Activated T-cell treated with anti-CD3 and anti-CD28 coated beads, Interleukin-2, amount 50 U/mL, for 72 hours (primary cell): ENCODE measurements at places on chromosomes 4 and X. TPM values are rescaled to one million over a fixed set of nuclear protein-coding genes. Genes with fewer than 3 reads are reported as not detected.

DNA sequence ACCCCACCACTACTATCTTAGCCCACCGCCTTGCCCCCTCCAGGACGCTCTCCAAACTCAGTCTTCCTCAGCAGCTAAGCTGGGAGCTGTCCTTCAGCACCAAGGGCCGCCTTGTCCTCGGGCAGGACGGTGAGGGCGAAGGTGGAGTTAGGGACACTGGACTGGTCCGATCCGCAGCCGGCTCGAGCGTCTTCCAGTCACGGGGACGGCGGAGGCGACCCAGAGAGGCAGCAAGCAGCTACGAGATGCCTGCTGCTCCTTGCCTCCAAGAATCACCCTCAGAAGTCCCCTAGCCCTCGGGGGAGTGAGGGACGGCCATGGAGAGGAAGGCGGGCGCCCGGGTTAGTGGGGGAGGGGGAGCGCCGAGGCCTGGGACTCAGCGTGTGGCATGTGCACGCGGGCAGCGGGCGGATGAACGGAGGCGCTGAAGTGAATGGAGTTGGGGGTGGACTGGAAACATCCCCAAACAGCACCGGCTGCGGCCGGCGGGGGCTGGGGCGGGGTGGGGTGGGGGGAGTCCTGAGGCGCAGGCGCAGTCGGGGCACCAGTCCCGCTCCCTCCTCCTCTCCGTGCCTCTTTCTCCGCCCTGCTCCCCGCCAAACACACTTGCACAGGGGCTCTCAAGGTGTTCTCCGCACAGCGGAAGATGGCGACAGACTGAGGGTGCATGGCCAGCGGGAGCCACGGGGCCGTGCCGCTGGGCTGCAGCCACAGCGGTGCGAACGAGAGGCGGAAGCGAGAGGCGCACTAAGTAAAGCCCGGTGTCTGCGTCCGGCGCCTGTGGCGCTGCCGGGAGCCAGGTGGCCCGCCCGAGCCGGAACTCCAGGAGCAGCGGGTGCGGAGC is at the start of gene NALF2:
TSS of gene NALF2 (plus strand) at position 545 of the 844 bp plus-strand sequence. CDS start 957 bp downstream, outside the sequence.
- H3K4me1 ChIP-seq = peaks cover 4% of the 10 kb centered on the region
- no peaks in the 10 kb centered on the region for H3K36me3 ChIP-seq

DNA sequence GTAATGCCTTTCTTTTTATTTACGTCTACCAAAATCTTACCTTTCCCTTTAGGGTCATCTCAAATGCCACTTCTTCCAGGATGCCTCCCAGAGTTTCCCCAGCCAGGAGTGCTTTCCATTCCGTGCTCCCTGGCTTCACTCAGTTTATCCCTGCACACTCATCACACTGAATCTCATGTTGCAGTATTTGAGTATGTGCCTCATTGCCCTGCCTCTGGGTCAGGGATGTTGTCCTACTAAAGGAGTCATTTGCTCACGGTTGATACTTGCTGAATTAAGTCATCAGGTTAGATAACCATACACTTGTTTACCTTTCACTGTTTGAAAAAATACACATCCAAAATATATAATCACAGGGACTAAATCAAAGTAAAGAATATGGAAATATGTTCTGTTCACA is 356.2 kb upstream of the GATB start:
- no peak for DNase-seq
- H3K36me3 ChIP-seq = peaks cover 5% of the 10 kb centered on the region
- peaks cover 44% of the 10 kb centered on the region for H3K4me1 ChIP-seq
- peak overlapping the region; percentile 54 for H3K27ac ChIP-seq

DNA sequence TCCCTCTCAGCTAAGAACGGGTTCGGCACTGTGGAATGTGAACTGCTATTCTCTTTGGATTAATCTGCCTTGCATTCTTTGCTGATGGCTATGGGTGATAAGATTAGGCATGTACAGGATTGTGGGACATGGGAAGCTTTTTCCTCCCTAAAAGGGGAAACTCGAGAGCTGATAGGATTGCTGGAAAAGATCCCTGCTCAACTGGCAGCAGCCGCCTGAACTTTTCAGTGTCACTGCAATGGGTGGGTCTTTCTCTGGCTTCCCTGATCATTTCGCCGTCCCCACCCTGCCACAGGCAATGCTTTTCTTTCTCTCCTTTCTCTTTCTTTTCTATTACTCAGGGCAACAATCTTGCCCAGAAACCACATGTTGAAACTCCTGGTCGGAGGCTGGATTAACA is 20.5 kb downstream of the PAGE2 start:
- no peak overlapping the region for H3K27ac ChIP-seq
- no peaks in the 10 kb centered on the region for H3K4me1 ChIP-seq
- no peak for DNase-seq
- H3K27me3 ChIP-seq = no peaks in the 10 kb centered on the region
- no peaks in the 10 kb centered on the region for H3K36me3 ChIP-seq

DNA sequence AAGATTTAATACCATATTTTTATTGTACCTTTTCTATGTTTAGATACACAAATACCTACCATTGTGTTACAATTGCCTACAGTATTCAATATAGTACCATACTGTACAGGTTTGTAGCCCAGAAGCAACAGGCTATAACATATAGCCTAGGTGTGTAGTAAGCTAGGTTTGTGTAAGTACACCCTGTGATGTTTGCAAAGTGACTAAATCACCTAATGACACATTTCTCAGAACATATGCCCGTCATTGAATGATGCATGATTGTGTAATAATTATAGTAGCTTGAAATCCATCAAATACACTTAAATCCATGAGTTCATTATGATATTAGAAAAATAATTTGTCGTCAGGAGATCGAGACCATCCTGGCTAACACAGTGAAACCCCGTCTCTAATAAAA is 30.8 kb downstream of the GAB3 start:
- H3K4me1 ChIP-seq = peaks cover 49% of the 10 kb centered on the region
- peaks cover 24% of the 10 kb centered on the region for H3K27me3 ChIP-seq
- H3K27ac ChIP-seq = peak overlapping the region; percentile 78
- peaks cover 3% of the 10 kb centered on the region for H3K36me3 ChIP-seq
- DNase-seq = no peak
- H3K4me3 ChIP-seq = peak overlapping the region; percentile 14

DNA sequence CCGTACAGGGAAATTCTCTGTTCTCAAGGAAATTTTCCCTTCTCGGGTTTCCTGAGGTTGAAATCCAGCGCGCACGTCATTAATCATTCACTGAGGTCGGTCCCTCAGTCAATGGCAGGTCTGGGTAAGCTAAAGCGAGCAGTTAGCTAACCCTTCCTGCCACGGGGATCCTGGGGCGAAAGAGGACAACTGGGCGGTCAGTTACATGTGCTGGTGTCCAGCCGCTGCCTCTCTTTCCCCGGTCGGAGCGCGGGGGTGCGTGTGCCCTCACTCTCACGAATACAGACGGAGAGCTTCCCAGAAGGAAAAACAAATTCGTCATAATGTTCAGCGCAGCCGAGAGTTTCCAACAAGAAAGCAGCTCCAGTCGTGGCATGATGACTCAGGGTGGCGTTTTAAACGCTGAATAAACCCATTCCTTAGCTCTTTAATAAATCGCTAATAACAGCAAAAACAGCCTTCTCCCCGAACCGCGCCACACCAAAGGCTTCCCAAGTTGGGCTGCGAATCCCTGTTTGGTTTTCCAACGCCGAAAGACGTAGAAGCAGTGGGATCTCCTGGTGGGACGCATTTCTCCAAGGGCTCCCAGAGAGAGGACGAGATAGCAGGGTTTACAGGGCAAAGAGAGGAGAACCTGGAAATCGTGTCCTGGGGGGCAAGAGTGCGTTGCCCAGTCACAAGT is 752 bp upstream of the FGF5 start:
- no peak for DNase-seq
- peaks cover 89% of the 10 kb centered on the region for H3K27me3 ChIP-seq
- H3K27ac ChIP-seq = no peak overlapping the region
- peak overlapping the region; percentile 92 for H3K4me3 ChIP-seq
- H3K36me3 ChIP-seq = no peaks in the 10 kb centered on the region

DNA sequence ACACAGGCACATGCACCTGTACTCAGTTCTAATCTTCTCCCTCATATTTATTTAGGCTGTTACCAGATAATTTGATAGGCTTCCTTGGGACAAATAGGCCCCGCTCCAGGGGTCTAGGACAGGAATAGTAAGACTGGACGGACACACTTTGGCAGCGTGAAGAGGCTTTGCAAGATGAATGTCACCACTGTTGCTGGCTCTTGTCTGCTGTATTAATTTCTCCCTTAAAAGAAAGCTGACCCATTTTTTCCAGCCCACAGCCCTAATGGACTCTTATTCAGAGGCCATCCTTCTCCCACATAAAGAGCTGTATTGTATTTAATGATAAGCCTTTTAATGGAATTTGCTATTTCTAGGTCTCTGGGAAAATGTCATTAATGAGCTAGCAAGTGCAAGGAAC is 18.0 kb downstream of the FAM184B start:
- peaks cover 5% of the 10 kb centered on the region for H3K4me1 ChIP-seq
- no peak overlapping the region for H3K27ac ChIP-seq
- H3K27me3 ChIP-seq = no peaks in the 10 kb centered on the region
- H3K36me3 ChIP-seq = peaks cover 4% of the 10 kb centered on the region
- DNase-seq = no peak
- H3K4me3 ChIP-seq = no peak overlapping the region

DNA sequence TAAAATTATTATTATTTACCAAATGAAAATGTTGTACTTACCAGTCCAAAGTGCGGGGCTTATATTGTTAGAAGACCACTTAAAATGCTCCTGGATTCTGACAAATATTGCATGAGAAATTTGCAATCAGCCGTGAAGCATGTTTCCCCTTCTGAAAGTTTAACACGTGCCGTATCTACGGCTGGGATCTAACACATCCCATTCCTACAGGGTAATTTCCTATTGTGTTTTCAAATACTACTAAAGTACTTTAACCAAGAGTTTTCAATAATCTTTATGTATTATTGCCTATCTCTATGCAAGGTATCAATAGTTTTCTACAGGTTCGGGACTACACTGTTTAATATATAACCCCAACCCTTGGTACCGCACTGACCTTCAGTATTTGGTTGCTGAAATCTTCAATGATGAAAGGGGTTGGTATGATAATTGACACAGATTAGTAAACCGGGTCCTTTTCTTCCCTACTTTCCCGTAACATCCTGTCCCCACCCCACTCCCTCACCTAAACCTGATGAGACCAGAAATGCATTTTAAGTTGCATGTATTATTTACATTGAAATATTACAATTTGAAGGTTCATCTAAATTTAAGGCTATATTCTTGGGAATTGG is 795 bp upstream of the BRWD3 start:
- peak overlapping the region; percentile 99 for H3K27ac ChIP-seq
- H3K36me3 ChIP-seq = no peaks in the 10 kb centered on the region
- peaks cover 16% of the 10 kb centered on the region for H3K4me1 ChIP-seq
- H3K27me3 ChIP-seq = no peaks in the 10 kb centered on the region
- DNase-seq = no peak

DNA sequence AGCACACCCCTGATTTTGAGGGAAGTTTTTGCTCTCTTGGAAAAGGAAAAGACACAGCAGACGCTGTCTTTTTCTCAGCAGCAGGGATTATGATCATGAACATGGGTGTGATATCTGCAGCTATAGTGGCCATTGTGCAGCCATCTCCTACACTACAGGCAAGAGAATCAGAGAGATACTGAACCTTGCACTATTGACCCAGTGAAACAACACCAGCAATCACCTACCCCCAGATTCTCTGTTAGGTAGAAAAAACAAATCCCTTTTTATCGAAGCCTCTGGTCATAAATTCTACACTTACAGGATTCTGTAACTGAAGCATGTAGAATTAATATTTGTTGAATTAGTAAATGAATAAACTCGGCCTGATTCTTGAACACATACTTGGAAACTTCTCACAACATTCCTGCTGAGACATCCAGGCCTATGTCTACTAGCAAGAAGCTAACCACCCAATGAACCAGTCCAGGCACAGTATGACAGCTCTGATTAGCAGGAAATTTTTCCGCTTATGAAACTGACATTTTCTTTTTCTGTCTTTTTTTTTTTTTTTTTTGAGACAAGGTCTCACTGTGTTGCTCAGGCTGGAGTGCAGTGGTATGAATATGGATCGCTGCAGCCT is 5.0 kb upstream of the AFAP1 start:
- peaks cover 27% of the 10 kb centered on the region for H3K4me1 ChIP-seq
- H3K27ac ChIP-seq = no peak overlapping the region
- no peaks in the 10 kb centered on the region for H3K36me3 ChIP-seq
- DNase-seq = no peak

CHRDL1 gene
- total RNA-seq = not detected

ADGRL3 gene
- total RNA-seq = not detected

KIT gene
- total RNA-seq = 0.07 TPM

CCNA2 gene
- total RNA-seq = 69.0 TPM
